ENCODE measurements at places on chromosomes 1 and 21.

- no peak for DNase-seq
These were observed 9.4 kb downstream of the C1orf162 start for GRCh38 chr1:111483166-111483565.

DNA sequence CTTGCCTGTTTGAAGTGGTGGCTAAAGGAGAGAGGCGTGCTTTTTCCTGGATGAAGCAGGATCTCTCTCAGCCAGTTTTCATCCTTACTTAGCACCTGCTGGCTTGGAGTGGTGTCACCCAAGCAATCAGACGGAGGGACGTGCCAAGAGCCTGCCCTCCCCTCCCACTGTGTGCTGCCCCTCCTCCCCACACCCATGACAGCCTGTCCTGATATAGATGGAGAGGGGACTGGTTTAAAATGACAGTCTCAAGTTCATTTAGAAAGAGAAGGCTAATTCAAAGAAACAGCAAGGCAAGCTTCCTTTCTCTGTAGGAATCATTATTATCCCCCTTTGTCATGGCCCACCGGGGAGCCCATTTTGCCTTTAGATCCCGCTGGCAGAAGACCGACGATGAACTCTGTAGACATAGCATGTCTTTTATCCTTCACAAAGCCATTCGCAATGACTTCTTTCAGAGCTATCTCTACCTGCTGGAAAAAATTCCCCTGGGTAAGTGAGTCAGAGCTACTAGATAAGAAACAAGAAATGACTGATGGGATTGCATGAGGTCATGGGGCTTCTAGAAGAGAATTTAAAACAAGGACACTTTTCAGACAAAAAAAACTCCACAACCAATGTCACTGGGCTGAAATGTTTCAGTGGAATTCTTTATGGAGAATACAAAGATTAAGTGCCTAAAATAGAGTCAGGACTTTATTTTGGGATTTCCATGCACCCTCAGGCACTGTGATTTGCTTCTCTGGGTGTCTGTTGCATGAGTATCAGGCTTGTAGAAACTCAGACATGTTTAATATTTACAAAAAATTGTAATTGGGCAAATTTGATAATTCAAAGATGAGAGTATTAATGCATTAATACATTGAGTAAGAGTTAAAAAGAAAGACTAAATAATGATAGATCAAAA, at the start of gene NTMT2:
Gene NTMT2, plus strand, starts transcription at position 190 of the 907 bp plus-strand sequence. Its CDS starts 149 bp downstream, at position 339.
- no peak for DNase-seq

DNA sequence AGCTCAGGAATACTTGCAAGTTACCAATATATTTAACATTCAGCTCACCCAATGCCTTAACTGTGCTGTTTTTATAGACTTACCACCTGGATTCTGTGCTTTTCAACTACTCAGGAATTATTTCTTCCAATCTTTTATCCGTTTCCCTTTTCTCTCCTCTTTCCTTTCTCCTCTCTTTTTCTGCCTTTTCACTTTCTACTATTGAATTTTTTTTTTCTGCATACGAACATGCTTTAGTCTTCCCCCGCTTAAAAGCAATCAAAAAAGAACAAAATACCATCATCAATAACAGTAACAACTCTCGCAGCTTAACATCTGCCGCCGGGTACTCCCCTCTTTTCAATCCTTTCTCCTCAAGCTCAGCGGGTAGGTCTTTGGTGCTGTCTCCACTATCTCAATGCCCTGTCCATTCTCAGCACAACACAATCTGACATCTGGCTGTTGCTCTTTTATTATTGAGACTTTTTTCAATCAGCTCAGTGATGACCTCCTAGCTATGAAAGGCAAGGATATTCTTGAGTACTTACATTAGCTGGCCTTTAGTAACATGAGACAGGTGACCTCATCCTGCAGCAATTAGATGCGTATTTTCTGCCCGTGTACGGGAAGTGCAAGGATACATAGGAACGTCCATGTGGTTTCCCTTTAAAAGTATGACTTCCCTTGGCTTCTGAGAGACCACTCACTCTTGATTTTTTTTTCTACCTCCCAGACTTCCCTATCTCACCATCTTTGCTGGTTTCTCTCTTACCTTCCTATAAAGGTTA, 40.2 kb upstream of the SIPA1L2 start:
- no peak for DNase-seq

DNA sequence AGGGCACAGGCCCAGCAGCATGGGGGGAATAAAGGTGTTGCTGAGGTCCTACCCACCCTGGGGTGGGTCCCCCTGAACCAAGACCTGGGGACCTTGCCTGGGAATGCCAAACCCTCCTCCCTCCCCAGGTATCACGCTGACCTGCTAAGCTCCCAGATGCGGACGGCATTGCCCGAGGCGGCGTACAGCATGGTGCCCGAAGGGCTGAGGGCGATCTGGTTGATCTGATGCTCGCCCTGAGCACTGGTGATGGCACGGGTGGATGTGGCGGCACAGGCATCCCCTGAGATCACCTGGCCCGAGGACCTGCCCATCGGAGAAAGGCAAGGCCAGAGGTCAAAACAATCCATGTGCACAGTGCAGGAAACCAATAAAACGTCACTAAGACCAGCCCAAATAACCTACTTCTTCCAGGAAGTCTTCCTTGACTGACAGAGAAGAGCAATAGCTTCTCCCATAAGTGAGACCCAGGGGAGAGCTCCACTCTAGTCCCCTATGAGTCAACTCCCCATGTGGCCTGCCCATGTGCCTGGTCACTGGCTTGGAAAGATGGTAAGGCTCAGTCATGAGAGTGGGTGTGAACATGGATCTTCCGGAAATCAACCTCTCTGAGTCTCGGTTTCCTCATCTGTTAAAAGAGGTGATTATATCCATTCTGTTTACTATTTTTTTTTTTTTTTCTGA, 46.3 kb downstream of the KIF21B start:
- DNase-seq, result no peak

DNA sequence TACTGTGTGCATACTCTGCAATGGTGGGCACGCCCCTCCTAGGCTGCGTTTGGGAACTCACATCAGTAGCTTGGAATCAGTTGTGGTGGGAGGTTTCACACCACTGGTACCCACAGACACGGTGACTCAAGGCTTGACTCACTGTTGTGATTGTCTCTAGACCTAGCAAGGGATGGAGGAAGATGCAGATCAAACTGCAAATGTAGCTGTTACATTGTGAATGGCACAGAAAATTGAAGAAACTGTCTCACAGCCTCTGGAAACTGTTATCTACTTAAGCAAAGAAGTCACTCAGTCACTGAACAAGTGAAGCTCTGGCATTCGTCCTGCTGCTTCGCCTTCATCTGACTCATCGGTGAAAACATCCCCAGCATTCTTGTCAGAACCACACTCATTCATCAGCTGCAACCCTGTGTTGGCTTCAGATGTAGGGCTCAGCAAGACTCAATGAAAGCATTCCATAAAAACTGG, 59.5 kb downstream of the POFUT2 start:
- DNase-seq, result no peak

- DNase-seq, result no peak
These were observed 75.1 kb upstream of the DPH5 start for GRCh38 chr1:101100674-101101073.

DNA sequence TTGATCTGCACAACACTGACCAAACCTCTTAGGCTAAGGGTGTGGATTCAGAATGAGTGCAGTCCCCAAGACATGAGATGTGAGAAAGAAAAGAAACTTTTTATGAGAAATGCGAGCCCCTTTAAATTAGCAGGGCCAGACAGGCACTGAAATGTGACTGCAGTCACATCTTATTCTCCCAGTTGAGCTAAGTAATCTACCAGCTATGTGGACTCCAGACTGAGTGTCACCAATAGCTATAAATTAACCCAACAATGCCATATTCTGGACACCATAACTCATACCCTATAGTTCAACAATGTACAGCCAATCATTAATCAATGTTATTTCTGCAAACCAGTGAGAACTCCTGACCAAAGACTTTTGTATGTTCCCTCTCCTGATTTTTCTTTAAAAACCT, 153.2 kb downstream of the COQ8A start:
- DNase-seq, result no peak

DNA sequence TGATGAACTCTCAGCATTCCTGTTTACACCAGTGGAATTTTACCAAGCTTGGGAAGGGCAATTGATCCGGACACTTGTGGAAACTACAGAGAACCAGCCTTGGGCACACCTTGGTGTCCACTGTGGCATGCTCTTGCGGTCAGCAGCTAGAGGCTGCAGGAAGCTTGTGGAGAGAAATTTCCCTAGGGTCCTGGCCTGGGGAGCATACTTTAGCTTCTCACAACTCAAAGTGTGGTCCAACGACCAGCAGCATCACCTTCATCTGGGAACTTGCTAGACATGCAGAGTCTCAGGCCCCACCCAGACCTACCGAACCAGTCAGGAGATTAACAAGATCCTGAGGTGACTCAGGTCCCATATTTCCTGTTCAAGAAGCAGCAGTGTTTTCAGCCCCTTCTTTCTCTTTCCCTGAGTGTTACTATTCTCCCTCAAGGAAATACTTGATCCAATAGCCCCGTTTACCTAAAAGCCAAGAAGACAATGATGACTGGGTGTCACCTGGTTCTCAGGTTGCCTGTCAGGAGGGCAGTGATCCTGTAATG, 55.7 kb upstream of the KCNE2 start:
- no peak for DNase-seq

DNA sequence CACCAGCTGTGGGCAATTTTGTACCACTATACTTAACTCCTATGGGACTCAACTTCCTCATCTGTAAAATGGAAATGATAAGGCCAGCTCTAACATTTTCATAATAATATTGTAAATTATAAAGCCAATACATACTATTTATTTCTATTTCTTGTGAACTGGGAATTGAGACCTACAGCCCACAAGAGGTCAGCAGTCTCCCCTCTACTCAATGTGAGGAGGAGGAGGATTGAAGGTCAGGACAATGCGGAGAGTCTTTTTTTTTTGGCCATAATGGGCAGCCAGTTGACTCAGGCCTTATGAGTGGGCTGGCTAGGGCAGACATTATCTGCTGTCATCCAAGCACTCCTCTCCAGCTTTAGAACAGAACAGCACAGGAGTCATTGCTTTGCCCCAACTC, 90.5 kb downstream of the NUF2 start:
- DNase-seq, result no peak

DNA sequence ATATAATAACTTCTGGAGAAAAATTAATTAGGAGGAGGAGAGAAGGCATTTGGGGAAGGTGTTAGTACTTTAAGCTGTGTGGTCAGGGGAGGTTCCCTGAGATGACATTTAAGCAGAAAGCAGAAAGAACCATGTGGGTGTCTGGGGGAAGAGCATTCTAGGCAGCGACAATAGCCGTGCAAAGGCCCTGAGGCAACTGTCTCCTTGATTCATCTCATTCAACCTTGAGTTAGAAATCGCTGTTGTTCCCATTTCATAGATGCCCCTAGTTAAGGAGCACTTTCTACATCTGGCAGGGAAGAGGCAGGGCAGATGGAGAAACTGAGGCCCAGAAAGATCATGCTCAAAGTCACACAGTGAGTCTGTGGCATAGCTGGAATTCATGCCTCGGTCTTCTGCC, 108.6 kb upstream of the RUNX3 start:
- no peak for DNase-seq

GRCh38 chr21:31583498-31583897, 76.0 kb upstream of the SOD1 start:
- no peak for DNase-seq

GRCh38 chr1:94675373-94675772, 133.8 kb upstream of the F3 start:
- DNase-seq, result no peak

- DNase-seq, result no peak
These were observed 6.4 kb upstream of the ERI3 start for GRCh38 chr1:44361478-44361877.

DNA sequence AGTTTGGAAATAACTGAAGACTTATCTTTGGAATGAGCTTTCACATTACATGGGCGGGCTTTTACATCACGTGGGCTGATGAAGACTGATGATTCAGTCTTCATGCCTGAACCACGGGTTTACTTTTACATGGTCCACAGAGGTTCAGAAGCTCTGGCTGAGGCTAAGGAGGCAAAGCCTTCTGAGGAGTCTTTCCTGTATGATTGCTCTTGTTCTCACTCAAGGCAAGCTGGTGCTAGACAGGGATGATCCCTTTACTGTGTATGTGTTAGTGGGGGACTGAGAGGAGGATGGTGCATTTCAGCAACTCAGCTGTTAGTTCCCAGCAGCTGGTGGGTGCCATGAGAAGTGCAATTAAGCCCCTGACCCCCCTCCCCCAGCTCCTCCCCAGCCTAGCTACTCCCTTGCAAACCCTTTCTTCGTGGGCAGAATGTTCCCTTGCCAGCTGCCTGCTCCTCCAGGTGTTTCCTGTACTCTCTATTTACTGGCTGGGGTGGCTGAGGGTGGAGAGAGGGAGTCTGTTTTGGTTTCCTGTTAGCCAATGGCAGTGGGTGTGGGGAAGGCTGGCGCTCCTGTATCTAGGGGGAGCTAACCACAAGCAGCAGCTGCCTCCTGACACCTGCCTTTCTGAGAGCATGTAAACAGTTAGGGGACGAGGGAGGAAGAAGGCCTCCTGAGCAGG, 15.4 kb downstream of the BTG2 start:
- peak; percentile 69 for DNase-seq

GRCh38 chr1:224411766-224412165, 22.8 kb downstream of the WDR26 start:
- DNase-seq, result no peak

DNA sequence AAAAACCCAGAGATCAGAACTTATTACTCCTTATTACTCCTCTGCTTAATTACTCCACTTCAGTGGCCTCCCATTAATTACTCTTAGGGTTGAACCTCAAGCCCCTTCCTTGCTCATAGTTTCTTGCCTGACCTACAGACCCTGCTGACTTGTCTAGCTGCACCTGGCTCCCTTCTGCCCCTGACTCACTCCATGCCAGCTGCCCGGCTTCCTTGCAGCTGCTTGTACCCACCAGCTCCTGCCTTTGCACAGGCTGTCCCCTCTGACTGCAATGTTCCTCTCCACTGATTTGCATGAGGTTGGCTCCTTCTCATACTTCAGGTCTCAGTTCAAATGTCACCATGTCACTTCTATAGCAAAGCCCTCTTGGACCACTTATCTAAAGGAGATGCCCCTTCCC, 1.9 kb upstream of the PTPRU start:
- no peak for DNase-seq

DNA sequence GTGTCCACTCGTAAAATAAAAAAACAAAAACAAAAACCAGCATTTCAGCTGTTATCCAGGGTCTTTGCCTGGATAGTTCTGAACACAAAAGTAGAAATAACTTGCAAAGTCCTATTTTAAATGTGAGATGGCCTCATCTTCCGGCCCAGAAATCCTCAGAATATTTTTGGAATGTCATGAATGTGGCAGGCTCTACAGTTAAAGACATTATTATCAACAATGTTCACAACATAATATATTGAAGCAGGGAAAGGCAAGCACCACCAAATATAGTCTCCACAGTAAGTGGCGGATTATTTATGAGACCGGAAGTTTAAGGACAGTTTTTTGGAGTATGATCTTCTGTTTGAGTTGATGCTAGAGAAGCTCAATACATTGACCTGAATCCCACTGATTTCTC, 1.2 kb upstream of the C1orf198 start:
- no peak for DNase-seq

GRCh38 chr1:56585985-56586384, 6.6 kb upstream of the PLPP3 start:
- no peak for DNase-seq

GRCh38 chr1:67217417-67217816, 51.2 kb downstream of the IL23R start:
- no peak for DNase-seq

- DNase-seq, result no peak
These were observed 108.7 kb upstream of the IGSF21 start for GRCh38 chr1:17998889-17999288.
